ENCODE measurements at places on chromosomes 3 and 15. TPM values are rescaled to one million over a fixed set of nuclear protein-coding genes. Genes with fewer than 3 reads are reported as not detected.

FAM131A gene
- 10.0 TPM for total RNA-seq

DNA sequence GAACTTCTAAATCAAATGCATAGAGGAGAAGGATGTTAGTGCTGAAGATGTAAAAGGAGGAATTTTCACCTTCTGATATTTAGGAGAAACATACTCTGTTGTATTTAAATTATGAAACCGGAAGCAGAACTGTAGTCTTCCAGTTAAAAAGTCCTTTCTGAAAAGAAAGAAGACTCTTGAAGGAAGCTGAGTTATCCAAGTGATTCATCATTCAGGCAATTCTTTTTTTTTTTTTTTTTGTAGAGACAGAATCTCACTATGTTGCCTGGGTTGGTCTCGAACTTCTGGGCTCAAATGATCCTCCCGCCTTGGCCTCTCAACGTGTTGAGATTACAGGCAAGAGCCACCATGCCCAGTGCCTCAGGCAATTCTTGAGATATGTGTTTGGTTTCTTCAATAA is 424.8 kb upstream of the TPM1 start:
- H3K27ac ChIP-seq, result no peak overlapping the region
- no peak for DNase-seq
- H3K4me3 ChIP-seq, result no peak overlapping the region
- H3K36me3 ChIP-seq, result no peaks in the 10 kb centered on the region
- H3K27me3 ChIP-seq, result no peaks in the 10 kb centered on the region
- H3K4me1 ChIP-seq, result no peaks in the 10 kb centered on the region

- no peaks in the 10 kb centered on the region for H3K27me3 ChIP-seq
- no peaks in the 10 kb centered on the region for H3K36me3 ChIP-seq
- H3K4me1 ChIP-seq, result peaks cover 77% of the 10 kb centered on the region
- DNase-seq, result no peak
- no peak overlapping the region for H3K4me3 ChIP-seq
Measured at GRCh38 chr3:171283183-171283847, 176.9 kb downstream of the TNIK start.

DNA sequence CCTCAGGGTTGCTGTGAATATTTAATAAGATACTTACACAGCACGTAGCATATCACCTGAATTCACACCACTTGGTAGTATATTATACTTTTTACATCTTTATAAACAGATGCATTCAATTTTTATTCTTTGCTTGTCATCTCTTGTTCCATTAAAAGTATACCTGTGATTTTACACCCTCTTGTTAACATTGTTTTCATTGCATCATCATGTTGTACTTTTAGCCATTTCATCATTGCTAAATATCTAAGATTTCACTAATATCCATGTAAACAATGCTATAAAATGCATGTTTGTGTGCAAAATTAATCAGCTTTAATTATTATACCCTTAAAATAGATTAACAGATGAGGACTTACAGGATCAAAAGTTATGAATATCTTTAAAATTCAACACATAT is 155.3 kb downstream of the MEX3B start:
- H3K27me3 ChIP-seq, result no peaks in the 10 kb centered on the region
- H3K36me3 ChIP-seq, result no peaks in the 10 kb centered on the region
- no peaks in the 10 kb centered on the region for H3K4me1 ChIP-seq
- no peak overlapping the region for H3K27ac ChIP-seq

- no peak overlapping the region for H3K4me3 ChIP-seq
- H3K36me3 ChIP-seq, result no peaks in the 10 kb centered on the region
- DNase-seq, result no peak
- no peaks in the 10 kb centered on the region for H3K4me1 ChIP-seq
Measured at GRCh38 chr3:64975147-64975546, 287.3 kb upstream of the ADAMTS9 start.

- DNase-seq, result no peak
- H3K4me3 ChIP-seq, result no peak overlapping the region
- no peak overlapping the region for H3K27ac ChIP-seq
- H3K36me3 ChIP-seq, result no peaks in the 10 kb centered on the region
- no peaks in the 10 kb centered on the region for H3K4me1 ChIP-seq
Measured at GRCh38 chr3:170301405-170301804, 56.1 kb upstream of the SKIL start.

DNA sequence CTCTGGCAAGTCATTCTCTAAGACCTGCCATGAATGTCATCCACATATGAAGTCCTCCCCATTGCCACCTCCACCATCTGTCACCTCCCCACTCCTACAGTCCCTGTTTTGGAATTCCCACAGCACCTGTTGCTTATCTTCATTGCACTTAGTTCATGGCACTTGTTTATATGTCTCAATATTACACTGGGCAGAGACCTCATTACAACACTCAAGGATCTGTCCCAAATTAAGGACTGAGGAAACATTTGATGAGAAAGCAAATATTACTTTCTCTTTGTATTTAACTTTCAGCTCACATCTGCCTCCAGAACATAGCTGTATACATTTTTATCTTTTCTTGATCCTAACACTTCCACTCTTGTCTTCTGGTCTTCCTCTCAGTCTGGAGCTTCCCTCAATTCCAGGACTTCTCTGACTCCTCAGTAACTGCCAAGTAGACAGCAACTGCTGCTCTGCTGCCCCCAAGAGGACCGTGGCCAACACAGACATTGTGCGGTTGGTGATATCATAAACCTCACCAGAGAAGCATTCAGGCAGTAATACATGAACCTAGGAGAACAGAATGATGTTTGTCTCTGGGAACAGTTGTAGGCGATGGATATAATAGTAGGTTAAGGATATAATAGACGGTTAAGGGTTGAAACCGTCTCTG is 45.0 kb upstream of the FGF12 start:
- no peaks in the 10 kb centered on the region for H3K36me3 ChIP-seq
- no peak for DNase-seq
- H3K27me3 ChIP-seq, result no peaks in the 10 kb centered on the region

DNA sequence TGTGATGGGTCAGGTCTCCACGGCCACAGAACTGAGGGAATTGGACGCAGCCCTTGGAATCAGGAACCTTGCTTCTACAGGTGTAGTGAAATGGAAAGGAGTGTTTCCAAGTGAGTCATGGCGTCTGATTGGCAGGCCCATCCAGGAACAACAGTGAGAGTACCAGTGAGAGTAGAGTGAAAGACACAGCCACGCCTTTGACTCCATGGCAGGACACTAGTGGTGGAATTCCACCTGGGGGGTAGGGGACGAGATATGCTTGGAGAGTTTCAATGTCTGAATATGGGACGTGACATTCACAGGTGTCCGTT is 3.0 kb upstream of the SLC28A1 start:
- no peak overlapping the region for H3K4me3 ChIP-seq
- H3K27ac ChIP-seq, result no peak overlapping the region
- H3K36me3 ChIP-seq, result no peaks in the 10 kb centered on the region
- no peaks in the 10 kb centered on the region for H3K4me1 ChIP-seq

GRCh38 chr3:47399531-47400270 is 18.9 kb downstream of the PTPN23 start:
- H3K4me3 ChIP-seq, result no peak overlapping the region
- peaks cover under 1% of the 10 kb centered on the region for H3K4me1 ChIP-seq
- H3K36me3 ChIP-seq, result peaks cover 10% of the 10 kb centered on the region

DNA sequence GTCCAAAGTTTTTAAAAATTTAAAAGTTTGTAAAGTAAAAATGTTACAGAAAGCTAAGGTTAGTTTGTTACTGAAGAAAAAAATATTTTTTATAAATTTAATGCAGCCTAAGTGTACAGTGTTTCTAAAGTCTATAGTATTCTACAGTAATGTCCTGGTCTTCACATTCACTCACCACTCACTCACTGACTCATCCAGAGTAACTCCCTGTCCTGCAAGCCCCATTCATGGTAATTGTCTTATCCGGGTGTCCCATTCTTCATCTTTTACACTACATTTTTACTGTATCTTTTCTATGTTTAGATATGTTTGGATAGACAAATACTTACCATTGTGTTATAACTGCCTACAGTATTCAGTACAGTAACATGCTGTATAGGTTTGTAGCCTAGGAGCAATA is 36.7 kb upstream of the ATP10A start:
- DNase-seq, result no peak
- H3K27ac ChIP-seq, result no peak overlapping the region
- no peaks in the 10 kb centered on the region for H3K4me1 ChIP-seq
- no peak overlapping the region for H3K4me3 ChIP-seq
- no peaks in the 10 kb centered on the region for H3K27me3 ChIP-seq

GRCh38 chr3:18670759-18671158 is 245.6 kb upstream of the SATB1 start:
- DNase-seq, result no peak
- H3K4me1 ChIP-seq, result peaks cover 7% of the 10 kb centered on the region
- no peaks in the 10 kb centered on the region for H3K36me3 ChIP-seq
